NCI-H2081 treated with DMSO at 0.1 percent for 48 hours (cell line): ENCODE measurements at places on chromosomes 7 and 10.

DNA sequence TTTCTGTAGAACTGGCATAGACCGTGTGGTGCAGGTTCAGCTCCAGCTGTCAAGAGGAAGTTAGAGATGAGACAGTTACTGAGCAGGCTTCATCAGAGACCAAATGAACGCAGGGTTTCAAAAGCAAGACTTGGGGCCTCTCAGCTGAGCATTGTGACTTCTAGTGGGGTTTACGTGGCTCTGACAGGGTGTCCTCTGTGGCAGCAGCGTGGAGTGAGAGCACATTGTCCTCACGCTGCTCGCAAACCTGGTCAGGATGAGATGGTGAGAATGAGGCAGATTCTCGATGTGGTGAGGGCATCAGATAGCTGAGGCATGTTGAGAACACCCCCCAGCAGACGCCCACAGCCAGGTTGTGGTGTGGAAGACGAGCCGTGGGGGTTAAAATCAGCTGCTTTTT is 126.0 kb downstream of the DNAJB6 start:
- DNase-seq = no peak

DNA sequence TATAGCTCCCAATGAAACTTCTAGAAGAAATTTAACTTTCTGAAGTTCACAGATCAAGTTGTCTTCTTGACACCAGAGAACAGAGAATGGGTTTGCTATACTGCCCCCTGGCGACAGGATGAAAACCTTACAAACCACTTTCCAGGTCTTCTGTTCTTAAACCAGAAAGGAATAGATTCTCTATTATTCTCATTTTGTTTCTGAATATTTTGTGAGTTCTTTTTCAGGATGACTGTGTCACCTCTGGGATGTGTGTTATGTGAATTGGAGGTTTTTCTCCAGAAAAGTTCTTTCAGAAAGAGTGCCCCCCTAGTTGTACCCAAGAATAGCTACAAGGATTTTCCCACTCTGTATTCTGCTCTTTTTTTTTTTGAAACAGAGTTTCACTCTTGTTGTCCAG is 6.3 kb downstream of the IFT22 start:
- no peak for DNase-seq

DNA sequence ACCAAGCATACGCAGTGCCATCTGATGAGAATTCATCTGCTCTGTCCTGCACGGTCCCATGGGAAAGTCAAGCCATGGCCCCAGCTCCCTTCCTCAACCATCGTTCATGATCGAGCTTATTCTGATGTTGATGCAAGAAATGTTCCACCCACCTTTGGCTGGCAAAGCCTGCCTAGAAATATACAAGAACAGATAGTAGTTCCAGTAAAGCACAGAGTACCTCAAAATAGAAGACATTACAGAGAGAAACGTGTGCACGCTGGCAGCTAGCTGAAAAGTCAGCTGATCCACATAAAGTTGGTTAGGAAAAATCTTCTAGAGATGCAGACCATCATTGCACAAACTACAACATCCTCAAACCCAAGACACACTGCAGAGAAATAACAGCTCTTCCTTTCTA is 127.0 kb downstream of the PTPRN2 start:
- DNase-seq = no peak

DNA sequence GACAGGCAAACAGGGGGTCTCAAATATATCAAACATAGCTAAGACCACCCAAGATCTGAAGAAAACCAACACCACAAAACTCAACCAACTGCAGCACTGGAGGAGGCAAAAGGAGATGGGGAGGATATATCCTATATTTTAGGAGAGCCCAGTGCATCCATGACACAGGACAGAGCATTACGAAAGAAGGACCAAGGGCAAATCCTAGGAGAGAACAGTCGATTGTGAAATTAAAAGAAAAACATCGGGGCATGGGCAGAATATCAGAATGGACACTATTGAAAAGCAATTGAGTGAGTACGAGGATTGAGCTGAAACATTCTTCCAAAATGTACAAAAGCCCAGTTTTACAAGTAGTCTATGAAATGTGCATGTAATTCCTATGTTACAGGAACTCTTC is 48.5 kb upstream of the DRGX start:
- no peak for DNase-seq

GRCh38 chr10:24324651-24325050 is 115.7 kb downstream of the KIAA1217 start:
- no peak for DNase-seq

- DNase-seq = no peak
These were observed 6.8 kb upstream of the ASB15 start for GRCh38 chr7:123594813-123595241.

- no peak for DNase-seq
These were observed 13.7 kb downstream of the CDHR1 start for GRCh38 chr10:84208023-84208422.

DNA sequence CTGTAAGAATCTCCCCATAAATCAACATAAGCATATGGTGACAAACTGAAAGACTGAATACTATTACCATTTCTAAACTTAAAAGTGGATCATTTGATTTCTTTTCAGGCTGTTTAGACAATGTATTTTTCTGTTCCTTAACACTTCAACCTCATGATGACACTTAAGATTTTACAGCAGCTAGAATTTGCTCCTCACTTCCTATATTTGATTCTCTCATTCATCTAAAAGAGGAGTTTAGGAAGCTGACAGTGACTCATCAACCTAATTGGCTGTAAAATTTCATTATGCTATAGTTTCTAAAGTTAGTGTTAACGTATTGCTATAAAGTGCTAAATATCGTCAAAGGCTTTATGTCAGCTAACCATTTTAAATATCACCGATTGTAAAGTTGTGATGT is 478.7 kb downstream of the GRM8 start:
- DNase-seq = no peak

DNA sequence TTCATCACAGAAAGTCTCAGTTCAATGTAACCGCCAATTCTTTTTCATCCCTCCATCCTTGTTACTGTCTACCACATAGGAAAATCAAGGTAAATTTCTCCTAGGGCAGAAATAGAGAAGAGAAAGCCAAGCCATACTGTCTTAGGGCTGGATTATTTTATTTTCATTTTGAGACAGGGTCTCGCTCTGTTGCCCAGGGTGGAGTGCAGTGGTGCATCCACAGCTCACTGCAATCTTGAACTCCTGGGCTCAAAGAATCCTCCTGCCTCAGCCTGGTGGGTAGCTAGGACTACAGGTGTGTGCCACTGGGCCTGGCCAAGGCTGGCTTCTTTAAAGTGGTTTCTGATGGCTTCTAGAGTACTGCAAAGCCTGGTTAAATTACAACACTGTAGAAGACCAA is 181.7 kb downstream of the SRPK2 start:
- no peak for DNase-seq

GRCh38 chr10:74117738-74118137 is 32.9 kb downstream of the AP3M1 start:
- DNase-seq = no peak

GRCh38 chr10:92267343-92267742 is 23.5 kb downstream of the CPEB3 start:
- DNase-seq = no peak

GRCh38 chr10:88184543-88185297 is 321.3 kb downstream of the PTEN start:
- no peak for DNase-seq
